Vagina (tissue), 2 donors: ENCODE measurements at places on chromosomes 12 and 14.

GRCh38 chr12:52872644-52873389 lies 24.0 kb upstream of the KRT78 start:
- DNase-seq: no peak

- peak; percentile 86 for DNase-seq
These were observed 1.2 kb downstream of the PITPNM2 start for GRCh38 chr12:123149501-123150274.

DNA sequence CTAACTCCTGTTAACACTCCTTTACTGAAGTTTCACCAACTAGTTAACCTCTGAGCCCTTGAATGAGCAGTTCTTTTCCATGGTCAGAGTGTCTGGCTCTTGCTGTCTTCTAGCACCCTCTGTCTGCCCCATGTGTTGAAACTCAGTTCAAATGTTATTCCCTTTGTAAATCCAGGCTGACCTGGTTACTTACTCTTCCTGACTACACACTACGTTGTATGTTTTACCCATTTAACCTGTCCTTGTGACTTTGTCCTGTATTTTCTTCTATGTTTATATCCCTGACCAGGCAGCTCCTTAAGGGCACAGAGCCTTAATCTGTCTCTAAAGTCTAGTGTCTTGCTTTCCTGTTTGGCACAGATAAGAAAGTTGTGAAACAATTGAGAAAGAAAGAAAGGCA lies 389.0 kb upstream of the RPL10L start:
- no peak for DNase-seq

DNA sequence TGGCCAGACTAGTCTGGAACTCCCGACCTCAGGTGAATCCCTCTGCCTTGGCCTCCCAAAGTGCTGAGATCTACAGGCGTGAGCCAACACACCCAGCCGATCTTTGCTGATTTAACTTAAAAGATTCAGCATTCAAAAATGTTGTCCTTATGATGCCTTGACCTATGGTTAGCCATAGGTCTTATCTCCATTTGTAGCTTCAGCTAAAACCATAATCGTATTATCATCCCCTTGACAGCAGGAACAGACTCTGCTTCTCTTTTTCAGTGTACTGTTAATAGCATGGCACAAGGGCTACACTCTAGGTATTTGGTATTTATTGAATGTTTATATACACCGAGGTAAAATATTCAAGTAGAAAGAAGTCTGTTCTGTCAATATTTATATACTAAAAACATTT lies 15.3 kb downstream of the CCDC62 start:
- no peak for DNase-seq

DNA sequence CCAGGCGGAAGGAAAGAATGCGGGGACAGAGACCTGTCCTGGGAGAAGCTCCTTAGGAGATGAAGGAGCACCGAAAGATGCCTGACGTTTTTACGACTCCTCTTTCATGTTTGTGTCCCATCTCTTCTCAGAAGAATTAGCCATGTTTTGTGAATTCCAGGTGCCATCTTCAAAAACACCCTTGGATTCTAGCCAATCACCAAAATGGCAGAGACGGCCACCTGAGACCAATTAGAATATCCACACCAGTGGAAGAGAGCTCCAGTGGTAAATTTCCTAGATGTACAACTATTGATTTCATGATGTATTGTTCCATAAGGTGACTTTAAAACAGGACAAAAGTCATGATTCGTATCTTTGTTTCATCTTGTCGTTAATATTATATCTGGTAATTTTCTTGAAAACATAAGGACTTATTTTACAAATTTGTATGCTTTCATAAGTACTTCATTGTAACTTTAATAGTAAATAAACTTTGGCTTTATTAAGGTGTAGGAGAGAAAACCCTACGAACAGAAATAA lies 62.3 kb upstream of the NUDT4 start:
- no peak for DNase-seq

GRCh38 chr12:126949558-126949957 lies 1317.4 kb upstream of the TMEM132C start:
- DNase-seq: no peak

GRCh38 chr14:99119554-99120525 lies 152.2 kb downstream of the BCL11B start:
- peak; percentile 42 for DNase-seq

- DNase-seq: no peak
These were observed 106.1 kb downstream of the DPF3 start for GRCh38 chr14:72787841-72788240.
